ENCODE measurements at places on chromosomes 1 and 21.

- DNase-seq: no peak
Observed at GRCh38 chr1:213666922-213667321, 320.9 kb upstream of the PROX1 start.

- DNase-seq: no peak
Observed at GRCh38 chr1:37124501-37124900, 90.2 kb upstream of the GRIK3 start.

DNA sequence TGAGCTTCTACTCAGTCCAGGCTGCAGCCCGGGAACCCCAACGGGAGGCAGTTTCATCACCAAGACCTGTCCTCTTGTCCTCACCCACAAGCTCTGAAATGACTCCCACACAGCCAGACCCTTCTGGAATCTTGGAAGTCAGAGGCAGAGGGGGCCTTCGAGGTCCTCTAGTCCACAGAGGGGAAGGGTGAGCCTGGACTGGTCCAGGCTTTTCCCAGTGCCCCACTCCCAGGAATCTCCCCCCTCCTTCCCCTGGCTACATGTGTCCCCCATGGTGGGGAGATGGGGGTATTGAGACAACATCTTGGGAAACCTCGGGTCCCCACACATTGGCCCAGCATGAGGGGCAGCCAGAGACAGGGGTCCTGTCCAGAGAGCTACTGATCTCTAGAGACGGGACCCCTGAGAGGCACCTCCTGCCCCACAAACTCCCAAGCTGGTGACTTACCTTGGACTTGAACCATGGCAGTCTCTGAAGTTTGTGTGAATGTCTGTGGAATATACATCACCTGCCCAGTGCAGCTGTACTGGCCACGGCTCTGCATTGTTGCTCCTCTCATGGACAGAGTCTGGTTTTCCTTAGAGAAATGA lies 19.4 kb upstream of the SLAMF9 start:
- DNase-seq: no peak

DNA sequence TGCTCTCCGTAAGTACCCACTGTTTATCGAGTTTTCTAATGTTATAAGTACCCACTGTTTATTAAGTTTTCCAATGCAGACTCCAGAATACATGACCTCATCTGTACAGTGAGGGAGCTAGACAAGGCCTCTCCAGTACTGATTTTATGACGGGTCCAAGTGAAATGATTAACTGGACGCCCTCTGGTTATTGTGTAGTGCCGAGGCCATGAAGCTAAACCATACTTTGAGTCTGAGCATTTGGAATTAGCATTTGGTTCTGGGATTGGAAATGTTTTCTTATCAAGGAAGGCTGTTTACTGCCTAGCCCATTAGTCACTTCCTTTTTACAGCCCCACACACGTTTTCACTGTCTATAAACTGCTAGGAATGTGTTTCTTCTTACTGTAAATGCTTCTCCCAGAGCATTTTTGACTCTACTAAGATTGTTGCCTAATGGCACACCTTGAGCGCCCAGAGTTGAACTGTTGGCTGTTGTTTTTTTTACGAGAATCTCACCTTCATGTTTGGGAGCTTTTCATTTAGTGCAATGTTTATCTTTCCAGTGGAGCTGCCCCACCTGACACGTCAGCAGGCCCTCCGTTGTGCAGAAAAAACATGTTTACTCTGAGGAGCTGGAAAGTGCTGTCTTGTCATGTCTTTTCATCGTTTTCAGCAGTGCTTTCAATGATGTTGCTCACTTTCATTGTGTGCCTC lies 26.9 kb downstream of the SPATA46 start:
- DNase-seq: peak; percentile 85

- no peak for DNase-seq
Observed at GRCh38 chr1:244137725-244138124, 86.6 kb downstream of the ZBTB18 start.

DNA sequence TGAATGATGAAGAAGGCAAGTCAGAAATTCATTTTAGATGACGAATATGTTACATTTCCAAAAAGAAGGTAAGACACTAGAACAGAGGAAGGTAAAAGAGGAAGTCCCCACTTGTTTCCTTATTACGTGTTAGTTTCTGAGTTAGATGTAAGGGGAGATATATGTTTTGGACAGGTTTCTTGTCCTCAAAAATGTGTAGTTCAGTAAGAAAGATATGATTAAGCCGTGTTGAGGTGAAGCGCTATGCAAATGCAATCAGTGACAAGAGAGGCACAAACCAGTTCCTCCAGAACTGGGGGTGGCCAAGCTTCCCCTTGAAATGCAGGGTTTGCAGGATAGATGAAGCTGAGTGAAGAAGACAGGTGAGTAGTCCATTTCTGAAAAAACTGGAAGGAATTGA lies 293.3 kb upstream of the RUNX1 start:
- DNase-seq: no peak

DNA sequence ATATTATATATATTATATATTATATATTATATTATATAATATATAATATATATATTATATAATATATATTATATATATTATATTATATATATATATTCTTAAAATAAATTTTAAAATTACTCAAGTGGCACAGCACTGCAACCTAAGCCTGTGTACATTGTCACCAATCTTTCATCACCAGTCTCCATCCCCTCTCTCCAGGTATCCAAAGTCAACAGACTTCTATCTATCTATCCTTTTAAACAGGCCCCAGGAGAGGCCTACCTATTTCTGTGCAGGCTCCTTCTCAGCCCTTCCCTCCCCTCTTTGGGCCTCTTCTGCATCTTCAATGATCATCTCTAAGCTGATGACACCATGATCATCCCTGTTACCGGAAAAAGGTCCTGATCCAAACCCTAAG lies 111.7 kb downstream of the RHOU start:
- DNase-seq: no peak

GRCh38 chr1:40519517-40519916 lies 10.9 kb downstream of the EXO5 start:
- DNase-seq: no peak
